ENCODE measurements at places on chromosomes 1 and 21.

- DNase-seq, result no peak
Measured at GRCh38 chr1:6928106-6928885, 143.0 kb downstream of the CAMTA1 start.

DNA sequence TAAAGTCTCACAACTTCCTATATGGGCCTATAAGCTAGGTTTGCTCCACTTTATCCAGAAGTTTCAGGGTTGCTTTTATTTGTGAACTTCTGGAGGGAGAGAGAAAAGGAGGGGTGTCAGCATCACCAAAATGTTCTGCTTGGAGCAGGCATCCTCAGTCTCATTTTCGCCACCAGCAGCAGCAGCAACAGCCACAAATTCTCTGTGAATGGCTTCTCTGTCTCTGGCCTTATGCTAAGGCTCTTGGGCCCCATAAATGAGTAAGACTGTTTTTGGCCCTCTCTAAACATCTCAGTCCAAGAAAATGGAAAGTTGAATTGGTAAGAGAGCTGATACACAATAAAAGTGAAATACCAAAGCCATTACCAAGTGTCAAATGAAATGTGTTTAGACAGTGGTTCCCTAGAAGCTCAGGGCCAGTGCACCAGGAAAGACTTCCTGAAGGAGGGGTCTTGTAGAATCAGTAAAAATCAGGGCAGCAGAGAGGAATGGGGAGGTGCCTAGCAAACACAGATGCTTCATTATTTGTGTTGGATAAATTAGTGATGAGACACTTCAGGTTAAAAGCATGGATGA is 53.0 kb upstream of the SPATA6 start:
- DNase-seq, result no peak

DNA sequence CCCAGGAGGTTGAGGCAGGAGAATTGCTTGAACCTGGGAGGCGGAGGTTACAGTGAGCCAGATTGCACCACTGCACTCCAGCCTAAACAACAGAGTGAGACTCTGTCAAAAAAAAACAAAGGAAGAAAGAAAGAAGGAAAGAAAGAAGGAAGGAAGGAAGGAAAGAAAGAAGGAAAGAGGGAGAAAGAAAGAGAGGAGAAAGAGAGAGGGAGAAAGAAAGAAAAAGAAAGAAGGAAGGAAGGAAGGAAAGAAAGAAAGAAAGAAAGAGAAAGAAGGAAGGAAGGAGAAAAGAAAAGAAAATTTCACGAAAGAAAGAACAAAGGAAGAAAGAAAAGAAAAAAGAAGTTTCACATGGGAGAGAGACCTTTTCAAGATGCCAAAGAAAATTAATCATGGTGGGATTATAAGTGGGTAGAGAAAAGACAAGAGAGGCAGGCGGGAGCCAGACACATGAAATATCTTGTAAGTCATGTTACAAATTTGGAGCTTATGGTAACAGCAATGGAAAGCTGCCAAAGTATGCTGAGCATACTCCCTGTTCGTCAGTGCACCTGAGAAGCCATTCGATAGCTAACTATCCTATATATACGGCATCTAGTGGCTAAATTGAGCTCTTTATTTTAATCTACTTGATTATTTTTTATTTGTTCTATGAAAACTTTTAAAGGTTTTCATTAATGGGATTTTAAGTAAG is 41.3 kb upstream of the TNFSF4 start:
- DNase-seq, result no peak

DNA sequence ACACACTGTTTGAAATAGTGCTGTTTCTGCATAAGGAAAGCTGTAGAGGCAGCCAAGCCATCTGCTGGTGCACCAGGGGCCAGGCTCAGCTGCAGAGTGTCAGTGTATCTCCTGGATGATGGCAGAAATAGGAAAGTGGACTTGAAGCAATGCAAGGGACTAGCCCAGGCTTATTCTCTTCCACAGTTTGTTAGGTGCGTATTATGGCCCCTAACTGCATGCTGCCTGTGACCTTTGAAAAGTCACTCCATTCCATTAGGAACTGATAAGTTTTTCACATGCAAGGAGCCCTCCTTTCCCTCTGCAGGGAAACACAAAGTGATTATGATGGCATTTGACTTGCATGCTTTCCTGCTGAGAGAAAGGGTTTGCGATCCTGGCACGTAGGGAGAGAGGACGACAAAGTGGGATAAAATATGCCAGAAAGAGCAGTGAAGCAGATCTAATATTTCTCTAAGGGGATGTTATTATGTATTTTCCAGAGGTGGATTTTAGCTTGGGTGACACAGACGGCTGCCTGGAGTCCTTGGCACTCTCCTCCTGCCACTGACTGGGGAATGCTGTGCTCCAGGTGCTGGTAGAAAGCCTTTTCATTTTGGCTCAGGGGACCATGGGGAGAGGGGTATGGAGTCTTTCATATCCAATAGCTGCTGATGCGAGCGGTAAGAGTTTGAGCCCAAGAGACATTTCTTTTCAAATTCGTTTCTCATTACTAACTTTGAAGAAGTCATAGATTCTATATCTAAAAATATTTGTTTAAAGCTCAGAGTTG is 402.1 kb upstream of the B3GALT2 start:
- no peak for DNase-seq

DNA sequence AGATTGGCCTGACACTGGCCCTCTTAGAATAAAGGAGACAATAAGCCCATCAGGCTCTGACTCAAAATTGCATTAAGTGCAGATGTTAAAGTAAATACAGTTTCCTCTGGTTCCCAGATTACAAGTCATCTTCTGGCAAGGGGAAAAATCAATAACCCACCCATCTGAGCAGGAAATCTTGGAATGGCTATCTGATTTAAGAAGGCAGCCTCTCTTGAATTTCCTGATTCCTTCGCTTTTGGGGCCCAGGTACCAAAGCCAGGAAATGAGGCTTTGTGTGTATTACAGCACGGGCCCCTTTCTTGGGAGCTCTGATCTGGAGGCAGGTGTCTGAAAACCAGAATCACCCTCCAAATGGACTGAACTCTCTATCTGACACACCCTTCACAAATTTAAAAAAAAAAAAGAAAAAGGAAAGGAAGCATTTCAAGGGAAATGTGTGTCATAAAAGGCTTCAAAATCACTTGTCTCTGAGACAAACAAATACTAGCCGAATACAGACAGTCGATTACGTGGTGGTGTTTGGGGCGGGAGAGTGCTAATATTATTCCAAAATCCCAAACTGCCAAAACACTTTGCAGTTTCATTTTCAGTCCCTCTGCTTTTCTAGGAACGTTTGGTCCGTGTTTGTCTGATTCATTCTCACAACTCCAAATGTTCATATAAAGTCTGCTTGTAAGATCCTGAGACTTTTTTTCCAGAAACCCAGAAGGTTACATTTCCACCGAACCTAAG is 240.9 kb upstream of the CAMK1G start:
- DNase-seq, result no peak

GRCh38 chr1:88773540-88774150 is 89.6 kb downstream of the PKN2 start:
- no peak for DNase-seq

- DNase-seq, result no peak
Measured at GRCh38 chr1:31662463-31662862, 17.8 kb upstream of the PEF1 start.

GRCh38 chr1:52633291-52633754 is 355 bp downstream of the SHISAL2A start:
- DNase-seq, result no peak

DNA sequence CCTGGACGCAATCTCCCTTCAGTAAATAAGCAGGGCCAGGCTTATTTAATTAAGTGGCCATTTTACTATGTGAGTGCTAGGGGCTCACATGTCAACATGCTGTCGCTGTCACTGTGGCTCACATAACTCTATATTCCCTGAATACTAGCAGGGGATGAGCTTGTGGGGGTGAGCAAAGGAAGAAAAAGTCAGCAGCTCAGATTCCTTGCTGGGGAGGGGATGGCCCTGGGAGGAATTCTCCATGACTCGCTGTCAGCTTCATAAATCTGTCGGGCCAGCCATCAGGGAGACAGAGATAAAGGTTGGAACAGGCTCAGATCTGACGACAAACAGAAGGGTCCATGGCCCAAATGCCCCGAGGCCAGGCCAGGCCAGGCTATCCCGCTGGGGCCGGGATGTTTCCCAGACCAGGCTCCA is 26.0 kb upstream of the PLEKHG5 start:
- DNase-seq, result no peak

DNA sequence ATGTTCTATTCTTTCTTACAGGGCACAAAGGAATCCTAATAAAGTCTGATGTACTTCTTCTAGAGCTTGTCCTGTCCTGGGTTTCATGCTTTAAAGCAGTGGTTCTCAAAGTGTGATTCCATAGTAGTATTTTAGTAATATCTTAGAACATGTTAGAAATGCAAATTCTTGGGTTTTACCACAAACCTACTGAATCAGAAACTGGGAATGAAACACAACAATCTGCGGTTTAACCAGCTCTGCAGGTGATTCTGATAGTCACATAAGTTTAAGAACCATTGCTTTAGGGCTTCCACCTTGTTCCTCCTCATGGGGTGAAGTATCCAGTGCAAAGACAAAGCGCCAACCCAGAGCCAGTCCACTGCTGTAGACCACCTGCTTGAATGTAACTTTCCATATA is 41.1 kb downstream of the NGF start:
- no peak for DNase-seq

GRCh38 chr1:58815686-58816071 is 31.8 kb upstream of the JUN start:
- no peak for DNase-seq

- DNase-seq, result no peak
Measured at GRCh38 chr1:95007687-95008086, 65.1 kb downstream of the ALG14 start.

DNA sequence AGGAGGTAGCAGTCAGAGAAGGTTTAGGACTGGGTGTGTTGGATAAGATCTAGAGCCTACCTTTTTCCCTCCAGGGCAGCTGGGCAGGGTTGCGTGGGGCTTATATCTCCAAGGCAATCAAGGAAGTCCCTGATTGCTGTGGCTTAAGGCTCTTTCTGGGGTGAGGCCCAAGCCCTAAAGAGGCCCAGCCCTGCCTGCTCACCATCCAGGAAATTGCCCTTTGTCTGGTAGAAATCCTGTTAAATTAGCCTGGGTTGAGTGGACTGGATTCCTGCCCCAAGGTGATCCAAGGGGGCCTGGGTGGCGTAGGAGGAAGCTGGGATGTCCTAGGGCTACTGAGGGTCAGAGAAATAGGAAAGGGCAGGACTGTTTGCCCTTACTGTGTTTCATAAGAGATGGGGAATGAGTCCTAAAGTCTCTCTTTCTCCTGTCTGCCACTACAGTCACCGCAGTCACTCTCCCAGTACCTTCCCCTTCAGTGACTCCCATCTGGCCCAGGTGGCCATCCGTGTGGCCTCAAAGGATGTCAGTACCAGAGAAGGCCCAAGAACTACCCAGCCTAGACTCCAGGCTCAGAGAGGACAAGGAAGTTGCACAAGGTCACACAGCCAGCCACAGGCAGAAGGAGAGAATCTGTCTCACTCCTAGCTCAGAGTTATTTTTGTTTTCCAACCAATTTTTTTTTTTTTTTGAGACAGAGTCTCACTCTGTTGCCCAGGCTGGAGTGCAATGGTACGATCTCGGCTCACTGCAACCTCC is 25.8 kb downstream of the MFSD2A start:
- DNase-seq, result no peak

- DNase-seq, result no peak
Measured at GRCh38 chr1:243469497-243469896, 213.7 kb downstream of the SDCCAG8 start.

- DNase-seq, result no peak
Measured at GRCh38 chr1:118115567-118116295, 69.3 kb downstream of the SPAG17 start.
